ENCODE measurements at places on chromosomes 4 and X.
A peak's percentile ranks its signal among the peaks of the same experiment; 100 is the strongest.

GRCh38 chrX:70762285-70762684 lies 146.2 kb downstream of the TEX11 start:
- no peak for DNase-seq

GRCh38 chrX:38965888-38966287 lies 164.6 kb downstream of the MID1IP1 start:
- no peak for DNase-seq

GRCh38 chr4:5142726-5143125 lies 91.4 kb downstream of the STK32B start:
- DNase-seq, result peak; percentile 56

DNA sequence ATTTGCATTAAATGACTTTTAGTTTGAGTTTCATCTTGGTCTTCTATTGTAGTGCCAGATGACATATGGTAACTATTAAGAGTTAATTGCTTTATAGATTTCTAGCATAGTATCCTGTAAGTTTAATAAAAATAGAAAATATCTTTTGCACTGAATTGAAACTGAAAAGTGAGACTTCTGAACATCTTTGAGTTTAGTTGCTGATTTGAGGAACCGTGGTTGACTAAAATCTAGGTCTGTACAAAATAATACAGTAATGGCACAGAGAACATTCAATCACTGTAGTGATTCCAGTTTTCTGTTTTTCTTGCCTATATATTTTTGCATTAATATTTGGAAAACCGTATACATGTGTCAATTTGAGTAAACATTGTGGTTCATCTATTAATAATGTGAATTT lies 60.7 kb downstream of the SPATA4 start:
- DNase-seq, result no peak

GRCh38 chr4:169313732-169314131 lies 43.0 kb upstream of the SH3RF1 start:
- no peak for DNase-seq

DNA sequence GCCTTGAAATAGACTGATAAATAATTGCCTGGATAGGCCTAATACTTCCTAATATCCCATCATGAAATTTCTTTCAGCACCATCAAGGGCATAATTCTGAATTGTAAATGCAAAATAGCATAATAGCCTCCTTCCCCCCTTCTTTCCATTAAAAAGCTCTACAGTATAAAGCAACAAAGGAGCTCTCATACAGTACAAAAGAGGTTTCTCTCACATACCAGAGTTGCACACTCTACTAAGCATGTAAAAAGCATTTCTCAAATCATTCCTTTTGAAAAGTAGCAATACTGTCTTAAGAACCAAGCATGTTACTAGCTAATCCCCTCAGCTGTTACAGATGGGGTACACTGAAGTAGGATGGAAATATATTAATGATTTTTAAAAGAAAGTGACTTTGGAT lies 509.0 kb downstream of the KLHL13 start:
- DNase-seq, result no peak

- DNase-seq, result no peak
These were observed 194.5 kb upstream of the EDA2R start for GRCh38 chrX:66833426-66833825.

DNA sequence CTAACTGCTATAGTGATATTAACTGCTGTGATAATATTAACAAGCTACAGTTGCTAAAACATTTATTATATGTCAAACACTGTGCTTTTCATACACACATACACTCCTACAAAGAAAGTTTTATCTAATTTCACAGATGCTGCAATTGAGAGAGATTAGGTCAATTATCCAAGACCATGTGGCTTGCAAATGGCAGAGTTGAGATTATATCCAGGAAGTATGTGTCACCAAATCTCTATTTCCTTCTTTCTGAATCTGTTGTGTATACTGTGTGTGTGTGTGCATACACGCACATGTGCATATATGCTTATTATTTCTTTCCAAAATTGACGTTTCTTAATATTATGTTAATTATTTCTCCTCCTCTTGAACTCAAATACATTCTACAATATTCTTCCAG lies 775.9 kb upstream of the FTHL17 start:
- DNase-seq, result no peak

DNA sequence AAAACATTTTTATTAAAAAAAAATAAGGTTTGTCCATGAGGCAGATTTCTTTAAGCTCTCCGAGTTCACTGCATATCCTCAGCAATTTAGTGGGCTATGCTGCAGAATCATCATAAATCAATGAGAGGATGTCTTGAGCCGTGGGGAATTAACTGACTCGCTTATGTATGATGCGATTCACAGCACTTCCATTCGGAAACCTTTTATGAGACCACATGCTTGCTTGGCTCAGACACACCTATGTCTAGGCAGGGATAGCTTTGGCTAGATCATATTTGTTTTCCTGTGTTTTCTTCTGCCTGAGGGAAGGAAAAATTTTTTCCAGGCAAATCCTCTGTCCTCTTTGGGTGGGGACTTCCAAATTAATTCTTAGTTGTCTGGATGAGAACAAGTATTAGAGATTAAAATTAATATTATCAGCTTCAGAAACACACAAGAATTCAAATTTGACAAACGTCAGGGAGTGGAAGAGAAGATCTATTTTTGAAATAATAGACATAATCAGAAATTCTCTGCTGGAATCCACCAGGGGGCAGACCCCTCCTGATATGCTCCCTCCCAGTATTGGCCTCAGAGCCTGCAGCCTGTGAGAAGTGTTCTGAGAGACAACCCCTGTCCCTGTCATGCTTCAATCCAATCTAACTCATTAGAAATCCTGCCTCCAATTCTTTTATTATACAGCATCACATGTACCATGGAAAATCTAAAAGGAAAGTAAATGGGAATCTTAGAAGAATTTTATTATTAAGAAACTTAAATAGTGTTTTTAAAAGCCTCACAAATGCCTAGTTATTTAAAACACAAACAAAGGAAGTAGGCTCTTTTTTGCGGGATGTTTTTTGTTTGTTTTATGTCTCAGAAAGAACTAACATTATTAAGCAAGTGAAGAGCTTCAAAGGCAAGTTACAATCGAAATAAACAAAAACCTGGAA lies 345.1 kb upstream of the TACR3 start:
- DNase-seq, result peak; percentile 27

- no peak for DNase-seq
These were observed 36.0 kb upstream of the SPON2 start for GRCh38 chr4:1208266-1208961.

- no peak for DNase-seq
These were observed 492 bp upstream of the SLIT2 start for GRCh38 chr4:20251031-20251795.

DNA sequence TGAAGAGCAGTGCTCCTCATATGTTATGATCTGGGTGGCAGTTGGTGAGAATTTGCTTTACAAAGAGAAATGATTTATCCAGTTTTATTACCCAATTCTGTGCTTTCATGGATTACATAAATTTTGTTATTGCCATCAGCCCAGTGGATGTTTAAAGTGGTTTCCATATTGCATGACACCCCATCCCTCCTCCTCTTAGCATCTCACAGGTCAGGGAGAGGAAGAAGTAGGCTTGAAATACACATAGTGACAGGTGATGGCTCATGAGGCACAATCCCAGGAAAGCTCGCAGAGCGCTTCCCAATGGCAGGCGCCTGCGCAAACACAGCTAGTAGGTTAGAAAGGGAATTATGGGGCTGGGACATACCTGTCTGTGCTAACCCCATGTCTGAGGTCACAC lies 47.7 kb upstream of the GATB start:
- DNase-seq, result no peak

GRCh38 chr4:185244763-185245162 lies 35.4 kb downstream of the SNX25 start:
- DNase-seq, result no peak

DNA sequence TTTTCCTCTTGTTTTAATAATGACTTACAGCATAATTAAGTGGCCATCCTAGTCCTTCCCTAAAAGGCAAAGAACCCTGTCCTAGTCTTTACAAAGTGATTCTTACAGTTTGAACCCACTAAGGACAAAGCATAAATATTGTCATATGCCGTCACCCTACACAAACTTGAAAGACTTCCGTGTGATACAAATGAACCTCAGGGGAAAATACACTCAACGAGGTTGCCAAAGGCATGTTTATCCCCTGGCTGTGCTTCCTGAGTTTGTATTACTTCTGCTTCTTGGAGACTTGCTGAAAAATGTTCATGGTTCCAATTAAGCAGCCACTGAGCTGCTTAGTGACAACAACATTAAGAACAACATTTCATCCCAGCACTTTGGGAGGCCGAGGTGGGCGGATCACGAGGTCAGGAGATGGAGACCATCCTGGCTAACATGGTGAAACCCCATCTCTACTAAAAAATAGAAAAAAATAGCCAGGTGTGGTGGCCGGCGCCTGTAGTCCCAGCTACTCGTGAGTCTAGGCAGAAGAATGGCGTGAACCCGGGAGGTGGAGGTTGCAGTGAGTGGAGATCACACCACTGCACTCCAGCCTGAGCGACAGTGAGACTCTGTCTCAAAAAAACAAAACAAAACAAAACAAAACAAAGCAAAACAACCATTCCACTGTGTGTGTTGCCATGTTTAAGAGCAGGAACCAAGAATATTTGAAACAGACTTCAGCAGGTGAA lies 16.2 kb downstream of the RASSF6 start:
- no peak for DNase-seq

DNA sequence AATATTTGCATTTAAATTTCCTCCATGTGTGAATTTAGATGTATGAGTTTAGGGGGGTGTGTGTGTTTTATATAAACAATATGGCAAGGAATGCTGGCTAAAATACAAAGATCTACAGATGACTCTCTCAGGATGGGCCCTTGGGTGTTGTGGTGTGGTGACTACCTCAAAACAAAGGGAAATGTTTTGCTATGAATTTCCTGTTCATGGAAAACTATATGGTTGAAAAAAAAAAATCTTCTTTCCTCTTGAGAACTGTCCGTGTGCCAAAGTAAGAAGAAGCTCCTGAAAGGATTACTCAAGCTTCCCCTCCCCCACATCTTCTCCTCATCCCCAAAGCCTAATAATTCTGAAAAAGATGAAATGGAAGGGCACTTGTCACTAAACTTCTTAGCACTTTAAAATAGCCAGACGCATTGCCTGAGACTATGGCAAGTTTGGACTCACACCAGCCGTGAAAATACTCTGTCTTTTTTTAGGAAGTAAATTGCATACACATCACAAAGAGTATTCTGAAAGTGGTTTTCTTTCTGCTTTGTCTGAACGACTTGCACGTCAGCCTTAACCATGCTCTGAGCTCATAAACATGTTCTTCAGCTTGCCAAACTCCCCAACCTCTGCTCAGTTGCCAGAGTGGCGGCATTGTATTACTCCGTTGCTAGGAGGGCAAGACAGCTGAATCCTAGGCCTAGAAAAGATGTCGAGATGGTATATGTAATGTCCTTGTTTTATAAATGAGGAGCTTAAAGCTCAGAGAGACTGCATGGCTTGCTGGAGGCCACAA lies 250.4 kb upstream of the JADE1 start:
- peak; percentile 77 for DNase-seq

DNA sequence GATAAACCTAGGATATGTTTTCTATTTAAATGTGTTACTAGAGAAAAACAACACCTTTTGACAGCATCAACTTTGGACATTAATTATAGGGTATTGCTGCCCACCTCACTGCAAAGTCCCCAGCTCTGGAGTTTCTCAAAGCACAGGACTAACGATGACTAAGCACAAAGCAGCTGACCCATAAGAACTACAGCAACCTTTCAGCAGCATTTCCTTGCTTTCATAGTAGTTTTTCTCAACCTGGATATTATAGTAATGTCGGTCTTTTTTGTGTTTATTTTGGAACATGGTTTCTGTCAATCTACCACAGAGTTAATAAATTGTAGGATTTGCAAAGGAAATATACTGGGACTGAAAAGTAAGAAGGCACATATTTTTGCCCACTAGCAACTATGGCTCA lies 21.5 kb downstream of the HHIP start:
- DNase-seq, result no peak
